ENCODE measurements at places on chromosomes 4 and X. TPM values are rescaled to one million over a fixed set of nuclear protein-coding genes. Genes with fewer than 3 reads are reported as not detected.

DNA sequence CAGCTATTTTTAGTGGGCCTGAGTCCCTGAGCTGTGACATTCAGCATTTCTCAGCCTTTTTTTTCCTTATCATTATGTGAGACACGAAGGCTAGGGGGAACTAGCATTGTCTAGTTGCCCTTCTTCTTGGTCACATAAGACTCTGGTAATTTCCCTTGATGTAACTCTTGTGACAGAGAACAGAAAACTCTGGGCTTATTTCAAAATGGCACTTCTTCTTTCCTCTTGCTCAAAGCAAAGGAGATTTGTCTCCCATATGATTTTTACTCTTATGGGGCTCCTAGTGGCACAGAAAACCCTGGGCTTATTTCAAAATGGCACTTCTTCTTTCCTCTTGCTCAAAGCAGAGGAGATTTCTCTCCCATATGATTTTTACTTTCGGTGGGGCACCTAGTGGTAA lies 14.7 kb downstream of the ATXN3L start:
- DNase-seq, result no peak

- DNase-seq, result no peak
Observed at GRCh38 chrX:147899379-147900114, 12.2 kb upstream of the FMR1 start.

DNA sequence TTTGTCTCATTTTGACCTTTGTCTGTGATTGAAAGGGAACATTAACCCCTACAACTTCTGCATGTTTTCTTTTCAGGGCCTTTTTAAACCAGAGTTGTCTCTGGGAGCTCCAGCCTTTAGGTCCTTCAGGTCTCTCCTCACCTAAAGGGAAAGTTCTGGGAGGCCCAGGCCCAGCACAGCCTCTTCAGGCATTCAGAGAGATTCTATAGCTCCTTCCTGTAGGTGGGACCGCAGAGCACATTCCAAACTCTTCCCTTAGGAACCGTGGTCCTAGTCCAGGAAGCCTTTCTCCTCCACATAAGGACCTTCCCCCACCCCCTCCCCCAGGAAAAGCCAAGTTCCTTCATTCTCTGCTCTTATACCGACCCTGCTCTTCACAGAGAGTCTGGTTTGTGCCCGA lies 14.9 kb downstream of the NKX6-1 start:
- no peak for DNase-seq

GRCh38 chrX:74521961-74522751 lies 92.3 kb downstream of the RLIM start:
- no peak for DNase-seq

DNA sequence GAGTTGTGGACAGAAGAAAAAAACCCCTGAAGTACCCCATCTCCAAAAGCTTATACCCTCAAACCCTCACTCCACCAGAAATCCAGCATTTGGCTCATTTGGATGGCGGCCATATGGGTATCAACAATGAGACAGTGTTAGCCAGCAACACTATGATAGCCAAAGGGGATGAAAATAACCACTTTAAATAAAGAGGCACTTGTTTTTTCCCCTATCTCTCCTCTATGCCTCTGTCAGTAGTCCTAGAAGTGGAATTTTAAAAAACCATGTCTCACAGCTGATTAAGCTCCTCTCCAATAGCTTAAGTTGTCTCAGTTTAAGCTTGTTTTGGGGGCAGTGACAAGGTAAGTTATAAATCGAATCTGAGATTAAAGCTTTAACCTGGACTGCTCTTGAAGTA lies 124.0 kb downstream of the MOSPD2 start:
- no peak for DNase-seq

- no peak for DNase-seq
Observed at GRCh38 chr4:141541851-141542250, 94.5 kb upstream of the IL15 start.

- DNase-seq, result no peak
Observed at GRCh38 chr4:21067351-21067750, 367.1 kb downstream of the PACRGL start.

DNA sequence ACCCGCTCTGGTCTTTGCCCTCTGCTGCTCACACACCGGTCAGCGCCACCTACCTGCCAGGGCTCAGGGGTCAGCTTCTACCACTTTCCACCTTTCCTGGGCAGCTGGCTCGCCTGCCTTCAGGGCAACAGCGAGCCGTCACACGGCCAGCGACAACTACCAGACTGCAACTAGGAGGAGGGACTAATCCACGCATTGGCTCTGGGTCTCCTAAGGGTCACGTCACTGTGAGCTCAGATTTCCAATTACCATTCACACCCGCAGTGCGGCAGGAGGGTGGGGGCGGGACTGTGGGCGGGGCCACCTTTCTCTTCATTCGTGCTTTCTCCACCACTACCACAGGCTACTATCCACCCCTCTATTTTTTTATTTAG lies at the start of gene BEX5:
BEX5 (minus strand) TSS at position 172 of the 374 bp plus-strand sequence. CDS start 1,712 bp downstream, outside the sequence.
- DNase-seq, result no peak

DNA sequence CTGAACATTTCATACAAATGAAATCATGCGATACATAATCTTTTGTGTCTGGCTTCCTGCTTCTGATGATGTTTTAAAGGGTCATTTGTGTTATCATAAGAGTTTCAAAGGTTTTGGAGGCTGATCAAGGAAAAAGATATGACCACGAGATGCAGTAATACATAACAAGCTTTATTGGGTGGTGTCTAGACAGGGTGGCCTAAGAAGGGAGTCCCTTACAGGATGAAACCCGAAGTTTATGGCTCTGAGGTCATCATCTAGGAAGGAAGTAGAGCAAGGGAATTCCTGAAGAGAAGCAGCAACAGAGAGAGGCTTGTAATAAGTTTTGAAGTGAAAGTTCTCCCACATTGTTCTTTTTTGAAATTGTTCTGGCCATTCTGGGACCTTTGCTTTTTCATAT lies 40.8 kb upstream of the SOD3 start:
- DNase-seq, result no peak

TXK gene
- total RNA-seq, result 1.7 TPM

FAM9C gene
- 0.44 TPM for total RNA-seq

AKAP14 gene
- not detected for total RNA-seq

HPSE gene
- 1.0 TPM for total RNA-seq

MAGIX gene
- 6.3 TPM for total RNA-seq

SMPX gene
- total RNA-seq, result 2.7 TPM
